Sigmoid colon (tissue), 7 donors: ENCODE measurements at places on chromosomes 5 and 9. TPM values are rescaled to one million over a fixed set of nuclear protein-coding genes. Genes with fewer than 3 reads are reported as not detected.

The LCN15 gene
- total RNA-seq = not detected

The GHR gene
- 13.7 TPM for total RNA-seq

The GAS1 gene
- 73.4 TPM for total RNA-seq

The SPATA31C1 gene
- not detected for total RNA-seq

The NMUR2 gene
- total RNA-seq = not detected

The RACK1 gene
- 2,029 TPM for total RNA-seq

The PCDHGB3 gene
- 6.1 TPM for total RNA-seq

The NMRK1 gene
- 6.4 TPM for total RNA-seq

The ADAMTS6 gene
- 7.1 TPM for total RNA-seq

The TMC1 gene
- under 0.01 TPM for total RNA-seq

The PCDHB14 gene
- 7.1 TPM for total RNA-seq

The KCNV2 gene
- total RNA-seq = not detected

The GRXCR2 gene
- total RNA-seq = not detected

- DNase-seq = no peak
Observed at GRCh38 chr5:62692946-62693713, 114.5 kb downstream of the LRRC70 start.

- DNase-seq = no peak
Observed at GRCh38 chr5:151015974-151016587, 4.3 kb upstream of the GPX3 start.

GRCh38 chr9:76687861-76688391 lies 76.3 kb upstream of the PCA3 start:
- DNase-seq = no peak

DNA sequence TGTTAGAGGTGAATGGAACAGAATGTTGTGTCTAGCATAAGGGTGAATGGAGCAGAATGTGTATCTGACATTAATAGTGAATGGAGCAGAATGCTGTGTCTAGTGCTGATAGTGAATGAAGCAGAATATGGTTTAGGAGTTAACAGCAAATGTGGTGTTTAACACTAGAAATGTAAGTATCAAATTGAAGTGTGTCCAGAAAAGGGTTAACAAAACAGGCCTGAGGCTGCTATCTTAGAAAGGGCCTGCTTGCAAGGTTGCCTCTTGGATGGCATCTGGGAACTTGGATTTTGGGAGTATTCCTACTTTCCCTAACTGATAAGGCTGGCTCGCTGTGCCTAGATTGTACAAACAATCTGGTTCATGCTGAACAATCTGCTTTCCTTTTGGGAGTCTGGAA lies 76.1 kb downstream of the G3BP1 start:
- no peak for DNase-seq

GRCh38 chr5:142720641-142721271 lies 34.9 kb upstream of the FGF1 start:
- DNase-seq = no peak

DNA sequence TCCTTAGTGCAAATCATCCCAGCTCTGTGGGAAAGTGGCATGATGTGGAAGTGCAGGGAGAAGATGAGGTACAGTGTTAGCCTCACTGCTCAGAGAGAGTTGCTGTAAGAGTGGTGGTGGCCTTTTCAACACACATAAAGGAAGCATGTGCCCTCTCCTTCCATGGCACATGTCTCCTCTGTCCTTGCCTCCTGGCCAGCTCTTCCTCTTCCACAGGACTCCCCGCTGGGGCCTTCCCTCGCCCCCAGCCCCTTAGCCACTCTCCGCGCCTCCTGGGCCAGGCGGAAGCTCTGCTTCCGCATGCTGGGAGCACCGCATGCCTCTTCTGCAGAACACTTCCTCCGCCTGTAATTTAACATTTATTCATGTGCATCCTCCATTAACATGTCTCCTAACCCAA lies 4.8 kb upstream of the KCNMB1 start:
- DNase-seq = no peak

- no peak for DNase-seq
Observed at GRCh38 chr5:174148721-174149120, 103.2 kb downstream of the NSG2 start.

GRCh38 chr9:126171641-126172040 lies 155.0 kb upstream of the MVB12B start:
- DNase-seq = no peak

DNA sequence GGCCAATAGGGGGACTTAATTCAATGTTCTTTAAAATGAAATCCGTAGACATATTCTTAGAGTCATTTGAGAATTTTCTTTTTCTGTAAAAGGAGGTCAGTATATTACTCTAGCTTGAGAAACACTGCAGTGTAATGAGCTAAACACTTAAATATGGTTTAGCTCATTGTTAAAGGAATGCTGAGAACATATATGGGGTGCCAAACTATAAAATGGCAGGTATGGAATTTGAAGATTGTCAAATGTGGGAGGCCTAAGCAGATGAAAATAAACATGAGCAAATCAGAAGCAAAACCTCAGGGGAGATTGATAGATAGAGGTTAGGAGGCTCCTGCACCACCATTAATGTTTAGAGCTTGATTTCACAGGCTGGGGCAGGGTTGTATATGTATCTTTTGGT lies 57.9 kb downstream of the STX17 start:
- no peak for DNase-seq

- DNase-seq = no peak
Observed at GRCh38 chr5:43941806-43942205, 338.8 kb downstream of the NNT start.

- no peak for DNase-seq
Observed at GRCh38 chr9:134890155-134890495, 9.5 kb downstream of the FCN2 start.

DNA sequence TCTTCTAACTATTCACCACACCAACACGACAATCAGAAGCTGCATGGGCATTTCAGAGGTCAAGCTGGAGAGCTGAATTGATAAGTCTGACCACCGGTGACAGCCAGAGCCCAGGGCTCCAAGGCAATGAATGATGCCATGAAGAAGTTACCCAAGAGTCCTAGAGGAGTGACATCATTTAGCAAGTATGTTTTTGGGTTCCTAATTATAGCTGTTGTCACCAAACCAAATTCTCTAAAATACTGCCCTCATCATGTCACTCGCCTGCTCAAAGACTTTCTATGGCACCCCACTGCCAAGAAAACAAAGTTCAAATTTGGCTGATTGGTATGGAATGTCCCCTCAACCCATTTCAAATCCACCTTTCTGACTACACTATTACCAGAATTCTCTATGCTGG lies 235.1 kb downstream of the SPOCK1 start:
- DNase-seq = no peak

DNA sequence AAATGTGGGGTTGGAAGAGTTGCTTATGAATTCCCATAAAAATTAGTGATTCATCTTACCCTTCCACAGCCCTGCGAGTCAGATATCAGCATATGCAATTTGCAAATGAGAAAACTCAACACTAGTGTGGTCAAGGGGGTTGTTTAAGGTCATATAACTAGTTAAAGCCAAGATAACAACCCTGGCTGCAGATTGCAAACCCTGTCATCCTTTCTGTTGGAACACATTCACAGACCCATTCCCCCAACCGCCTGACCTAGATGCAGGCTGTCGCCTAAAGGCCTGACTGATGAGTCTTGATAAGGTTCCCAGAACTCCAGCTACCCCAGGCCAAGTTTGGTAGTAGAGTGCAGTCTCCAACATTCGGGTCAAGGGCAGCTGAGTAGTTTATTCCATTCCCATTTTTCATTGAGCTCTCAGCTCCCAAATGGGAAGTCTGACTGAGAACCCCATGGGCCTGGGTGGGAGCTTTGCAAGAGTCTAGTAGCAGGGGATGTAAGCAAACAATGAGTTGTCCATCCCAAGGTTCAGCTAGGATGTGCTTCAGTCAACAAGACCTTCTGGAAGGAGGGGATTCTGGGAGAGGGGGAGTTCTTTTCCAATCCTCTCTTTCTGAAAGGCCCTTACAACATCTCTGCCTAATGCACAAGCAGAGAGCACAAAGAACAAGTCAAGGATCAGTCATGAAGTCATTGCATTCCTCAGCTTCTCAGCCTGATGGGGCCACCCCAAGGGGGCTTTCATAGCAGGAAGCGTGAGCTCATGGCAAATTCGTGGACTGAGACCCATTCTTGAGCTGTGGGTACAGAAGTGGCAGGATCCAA lies 40.3 kb downstream of the ADAM19 start:
- DNase-seq = no peak

DNA sequence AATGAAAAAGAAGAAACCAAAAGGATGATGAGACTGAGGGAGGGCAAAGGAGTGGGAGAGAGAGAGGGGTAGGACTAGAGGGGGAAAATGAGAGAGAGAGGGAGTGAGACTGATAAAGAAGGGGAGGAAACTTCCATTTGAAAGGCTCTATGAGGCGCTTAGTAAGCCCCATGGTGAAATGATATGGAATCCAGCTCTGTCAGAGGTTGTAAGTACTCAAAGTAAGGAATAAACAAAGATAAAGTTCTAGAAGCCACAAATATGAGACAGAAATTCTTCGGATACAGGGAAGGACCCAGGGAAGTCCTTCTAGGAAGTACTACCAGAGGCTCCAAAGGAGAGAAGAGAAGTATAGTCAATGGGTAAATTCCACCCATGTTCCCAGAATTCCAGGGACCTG lies 21.7 kb upstream of the VLDLR start:
- no peak for DNase-seq

GRCh38 chr9:20649381-20649780 lies 27.1 kb upstream of the MLLT3 start:
- DNase-seq = no peak

- no peak for DNase-seq
Observed at GRCh38 chr9:92966518-92966800, 19.1 kb downstream of the FGD3 start.

GRCh38 chr9:88757406-88758010 lies 222.5 kb downstream of the NXNL2 start:
- DNase-seq = no peak

GRCh38 chr9:26949637-26950069 lies 2.6 kb upstream of the PLAA start:
- DNase-seq = no peak
